ENCODE measurements at places on chromosomes 1 and 21.

DNA sequence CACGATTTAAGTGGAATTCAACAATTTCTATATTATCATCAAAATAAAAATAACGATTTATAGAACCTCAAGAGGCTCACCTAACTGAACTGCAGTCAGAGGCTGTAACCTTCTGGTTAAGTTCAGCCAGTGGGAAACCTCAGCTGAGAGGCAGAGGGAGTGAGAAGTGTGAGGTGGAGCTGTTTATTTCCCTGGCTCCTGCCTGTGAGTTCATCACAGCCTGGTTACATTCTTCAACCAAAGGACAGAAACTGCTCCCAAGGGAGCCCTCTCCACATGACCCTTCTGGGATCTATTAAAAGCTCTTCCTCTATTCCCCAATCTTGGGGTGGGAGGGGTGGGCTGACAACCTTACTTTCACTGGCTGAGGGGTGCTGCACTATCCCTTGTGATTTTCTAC is 22.2 kb downstream of the DYNLT5 start:
- no peak for DNase-seq

DNA sequence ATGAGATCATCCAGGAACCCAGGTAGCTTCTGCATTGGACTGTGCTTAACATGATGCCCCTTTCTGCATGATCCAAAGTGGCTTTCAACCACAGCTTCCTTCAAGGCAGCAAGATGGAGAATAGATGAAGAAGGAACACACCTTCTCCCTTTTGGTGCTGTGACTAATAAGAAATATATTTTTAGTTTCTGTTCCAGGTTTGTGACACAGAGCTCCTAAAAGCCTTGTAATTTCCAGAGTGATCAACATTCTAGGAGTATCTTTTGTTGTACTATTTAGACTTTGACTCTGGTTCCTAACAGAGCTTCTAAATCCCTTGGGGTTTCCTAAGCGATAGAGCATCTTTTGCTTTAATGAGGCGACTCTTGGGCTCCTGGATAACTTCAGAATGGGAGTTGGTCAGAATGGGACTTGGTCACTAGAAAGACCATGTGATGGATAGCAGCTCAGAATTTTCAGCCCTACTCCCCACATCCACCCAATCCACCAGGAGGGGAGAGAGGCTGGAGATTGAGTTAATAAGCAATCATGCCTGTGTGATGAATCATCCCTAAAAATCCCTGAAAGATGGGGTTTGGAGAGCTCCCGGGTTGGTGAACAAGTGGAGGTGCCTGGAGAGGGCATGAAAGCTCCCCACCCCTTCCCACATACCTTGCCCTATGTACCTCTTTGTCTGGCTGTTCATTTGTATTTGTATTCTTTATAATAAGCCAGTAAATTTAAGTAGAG is 134.8 kb downstream of the FGGY start:
- no peak for DNase-seq

GRCh38 chr1:110262846-110263631 is 52.9 kb downstream of the KCNC4 start:
- DNase-seq: peak; percentile 3

DNA sequence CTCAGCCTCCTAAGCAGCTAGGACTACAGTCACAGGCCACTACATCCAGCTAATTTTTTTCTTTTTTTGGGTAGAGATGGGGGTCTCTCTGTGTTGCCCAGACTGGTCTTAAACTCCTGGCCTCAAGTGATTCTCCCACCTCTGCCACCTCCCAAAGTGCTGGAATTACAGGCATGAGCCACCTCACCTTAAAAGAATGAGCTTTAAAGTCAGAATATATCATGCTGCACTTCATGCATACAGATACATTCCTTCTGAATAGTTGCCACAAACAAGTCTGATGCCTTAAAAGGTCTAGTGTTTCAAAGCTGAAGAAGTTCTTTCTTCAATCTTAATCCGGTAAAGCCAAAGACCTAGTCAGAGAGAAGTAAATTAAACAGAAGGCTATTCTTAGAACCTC is 23.8 kb upstream of the CPLANE2 start:
- no peak for DNase-seq

DNA sequence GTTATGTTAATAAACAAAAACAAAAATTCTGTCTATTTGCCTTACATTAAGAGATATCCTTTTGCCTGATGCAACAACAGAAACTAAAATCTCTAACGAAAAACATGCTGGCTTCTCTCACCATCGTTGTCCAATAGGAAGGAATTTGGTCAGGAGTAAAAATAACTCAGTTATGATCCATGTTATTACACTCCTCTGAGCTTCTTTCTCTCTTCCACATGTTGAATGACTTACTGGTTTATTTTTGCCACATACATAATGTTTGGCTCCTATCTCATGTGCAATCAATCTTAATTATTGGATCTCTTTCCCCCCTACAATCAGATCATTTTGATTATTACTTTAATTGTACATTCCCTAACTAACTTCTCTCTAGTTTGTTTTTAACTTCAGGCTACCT is 688.4 kb downstream of the USP25 start:
- no peak for DNase-seq

DNA sequence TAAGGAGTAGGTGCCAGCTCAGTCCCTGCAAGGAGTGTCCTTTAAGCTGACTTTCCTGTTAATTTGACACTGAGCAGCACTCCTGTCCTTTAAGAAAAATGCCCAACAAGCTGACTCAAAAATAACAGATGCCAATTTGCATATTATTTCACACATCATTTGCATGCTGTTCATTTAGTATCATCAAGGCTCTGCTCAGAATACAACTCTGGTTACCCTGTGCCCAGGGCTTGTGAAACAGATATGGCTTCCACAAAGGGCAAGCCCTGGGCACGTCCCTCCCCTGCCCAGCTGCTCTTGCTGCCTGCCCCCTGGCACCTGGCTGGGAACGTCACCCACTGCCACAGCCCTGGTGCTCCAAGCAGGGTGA is 10.3 kb downstream of the KCNN3 start:
- no peak for DNase-seq

DNA sequence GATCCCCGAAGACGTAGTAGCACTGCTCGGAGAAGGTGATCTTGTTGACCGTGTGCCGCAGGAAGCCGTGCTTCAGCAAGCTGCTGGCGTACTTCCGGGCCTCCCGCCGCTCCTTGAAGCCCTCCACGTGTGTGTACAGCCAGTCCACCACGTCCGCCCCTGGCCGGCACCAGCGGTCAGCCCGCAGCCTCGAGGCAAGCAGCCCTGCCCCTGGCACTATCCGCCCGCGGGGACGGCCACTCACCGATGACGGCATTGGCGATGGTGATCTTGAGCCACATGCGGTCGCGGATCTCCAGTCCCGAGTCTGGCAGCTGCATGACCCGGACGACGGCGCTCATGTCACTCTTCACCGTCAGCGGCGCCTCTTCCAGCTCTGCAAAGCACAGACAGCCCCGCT is 7.2 kb downstream of the TAS1R3 start:
- DNase-seq: no peak

- peak; percentile 73 for DNase-seq
Observed at GRCh38 chr1:155320661-155321617, at the start of gene RUSC1. Gene RUSC1 (plus strand): TSS chr1:155320894. CDS start chr1:155321774, 880 bp downstream.

DNA sequence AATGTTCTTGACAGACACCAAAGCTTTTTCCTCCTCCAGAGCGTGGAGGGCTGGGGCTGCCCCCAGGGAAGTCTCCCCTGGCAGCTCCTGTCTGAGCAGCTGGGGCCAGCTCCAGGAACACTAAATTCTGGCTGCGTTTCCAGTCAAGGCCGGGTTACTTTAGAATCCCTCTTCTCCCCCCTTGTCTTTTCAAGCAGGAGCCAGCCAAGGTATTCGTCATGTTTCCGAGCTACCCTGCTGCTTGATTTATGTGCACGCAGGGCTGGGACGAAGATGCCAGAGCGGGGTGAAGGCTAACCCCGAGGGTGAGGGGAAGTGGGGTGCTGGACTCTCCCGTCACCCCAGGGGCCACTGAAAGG is 68.1 kb upstream of the ANGPTL1 start:
- DNase-seq: no peak

- DNase-seq: no peak
Observed at GRCh38 chr1:54120018-54120697, 32.6 kb downstream of the CDCP2 start.

DNA sequence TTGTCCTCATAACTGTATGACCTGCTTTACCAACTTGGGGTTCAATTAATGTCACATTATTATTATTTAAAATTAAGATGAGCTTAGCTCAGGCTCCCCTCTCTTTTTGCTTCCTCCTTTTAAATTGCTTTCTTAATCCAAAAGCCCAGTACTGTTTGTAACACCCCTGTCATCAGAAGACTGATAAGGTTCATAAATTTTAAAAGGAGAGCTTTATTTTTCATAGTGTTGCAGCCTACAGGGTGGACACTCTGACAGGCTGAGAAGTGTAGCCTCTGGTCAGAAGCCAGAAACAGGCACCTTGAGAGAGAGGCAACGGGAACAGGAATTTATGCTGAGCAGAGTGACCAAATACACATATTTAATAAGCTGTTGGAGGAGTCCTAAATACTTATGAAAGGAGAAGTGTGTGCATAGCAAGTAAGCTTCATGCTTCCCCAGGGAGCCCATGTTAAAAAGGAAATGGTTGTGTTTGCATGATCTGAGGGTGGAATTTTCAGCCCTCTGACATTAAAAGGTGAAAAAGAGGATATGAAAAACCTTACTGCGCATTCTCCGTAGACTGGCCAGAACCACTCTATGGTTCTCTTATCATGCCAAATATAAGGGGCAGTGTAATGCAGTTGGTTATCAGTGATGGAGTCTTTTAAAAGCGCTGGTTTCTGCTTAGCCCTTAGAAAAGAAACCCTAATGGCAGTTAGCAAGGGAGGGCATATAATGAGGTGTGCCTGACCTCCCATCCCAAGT is 30.5 kb upstream of the FGGY start:
- no peak for DNase-seq

DNA sequence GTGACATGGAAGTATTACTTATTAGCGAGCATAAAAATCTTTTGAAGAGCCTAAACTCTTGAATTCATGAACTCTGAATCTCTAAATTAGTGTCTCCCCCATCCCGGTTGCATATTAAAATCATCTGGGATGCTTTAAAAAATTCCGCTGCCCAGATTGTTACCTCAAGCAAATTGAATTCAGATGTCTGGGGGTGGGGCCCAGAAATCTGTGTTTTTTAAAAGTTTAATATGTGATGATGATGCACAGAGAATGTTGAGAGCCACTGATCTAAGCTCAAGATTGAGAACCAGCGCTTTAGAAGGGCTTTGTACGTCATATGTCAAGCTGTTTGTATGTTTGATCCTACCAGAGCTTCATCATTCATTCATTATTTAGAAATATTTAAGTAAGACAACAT is 446.8 kb downstream of the NUF2 start:
- DNase-seq: no peak

DNA sequence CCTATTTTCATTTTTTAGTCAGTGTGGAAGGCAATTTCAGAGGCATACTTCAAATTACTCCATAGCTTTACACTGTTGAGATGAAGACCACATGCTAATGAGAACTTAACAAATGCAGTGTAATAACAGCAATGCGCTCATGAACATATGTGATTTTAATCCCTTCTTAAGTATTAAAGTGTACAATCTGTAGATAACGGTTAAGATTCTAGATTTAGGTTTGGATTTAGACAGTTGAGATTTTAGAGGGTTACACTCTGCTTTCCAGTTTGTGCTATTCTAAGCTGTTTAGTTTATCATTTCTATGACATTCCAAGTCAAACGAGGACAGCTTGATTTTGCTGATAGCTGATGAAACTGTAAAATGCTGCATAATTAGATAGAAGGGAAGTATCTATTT is 257.8 kb upstream of the CHRM3 start:
- DNase-seq: no peak

DNA sequence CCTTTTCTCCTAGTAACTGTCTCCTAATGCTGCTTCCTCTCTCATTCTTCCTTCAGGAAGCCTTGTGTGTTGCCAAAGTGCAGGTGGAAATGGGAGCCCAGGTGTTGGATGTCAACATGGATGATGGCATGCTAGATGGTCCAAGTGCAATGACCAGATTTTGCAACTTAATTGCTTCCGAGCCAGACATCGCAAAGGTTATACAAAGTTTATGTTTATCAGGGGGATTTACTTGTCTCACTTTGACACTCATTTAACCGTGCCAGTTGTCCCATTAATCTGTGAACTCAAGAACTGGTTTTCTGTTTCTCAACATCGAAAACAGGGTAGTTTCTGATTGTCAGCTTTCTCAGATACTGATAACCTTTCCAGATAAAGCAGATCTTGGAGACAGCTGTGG is 40.4 kb downstream of the MTR start:
- no peak for DNase-seq

GRCh38 chr1:241323514-241324195 is 33.4 kb downstream of the RGS7 start:
- DNase-seq: no peak

- DNase-seq: no peak
Observed at GRCh38 chr1:100810360-100810759, 84.3 kb downstream of the EXTL2 start.

- DNase-seq: no peak
Observed at GRCh38 chr1:16720351-16721223, 19.7 kb upstream of the RNU1-4 start.

GRCh38 chr21:33949516-33950430 is 34.2 kb upstream of the ATP5PO start:
- DNase-seq: peak; percentile 81

- DNase-seq: no peak
Observed at GRCh38 chr1:79714664-79715063, 708.1 kb upstream of the ADGRL4 start.

DNA sequence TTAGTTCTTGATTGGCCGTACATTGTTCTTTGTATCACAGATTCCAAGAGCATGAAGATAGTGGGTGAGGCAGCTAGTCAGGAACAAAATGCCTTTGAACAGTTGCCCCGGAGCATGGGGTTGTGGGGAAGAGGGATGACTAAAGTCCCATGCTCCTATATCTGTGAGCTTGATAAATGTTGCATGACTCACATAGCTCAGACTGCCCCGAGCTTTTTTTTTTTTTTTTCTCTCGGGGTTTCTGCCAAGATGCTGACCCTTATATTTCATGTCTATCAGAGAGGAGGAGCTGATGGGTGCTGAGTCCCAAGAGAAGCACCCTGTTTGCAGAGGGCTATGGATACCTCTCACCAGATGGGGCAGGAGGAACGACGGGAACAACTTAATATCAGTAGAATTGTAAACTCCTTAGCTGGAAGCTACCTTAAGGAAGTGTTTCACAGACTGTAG is 40.6 kb downstream of the SRRM1 start:
- no peak for DNase-seq

- DNase-seq: no peak
Observed at GRCh38 chr1:218665221-218665620, 320.1 kb downstream of the TGFB2 start.

DNA sequence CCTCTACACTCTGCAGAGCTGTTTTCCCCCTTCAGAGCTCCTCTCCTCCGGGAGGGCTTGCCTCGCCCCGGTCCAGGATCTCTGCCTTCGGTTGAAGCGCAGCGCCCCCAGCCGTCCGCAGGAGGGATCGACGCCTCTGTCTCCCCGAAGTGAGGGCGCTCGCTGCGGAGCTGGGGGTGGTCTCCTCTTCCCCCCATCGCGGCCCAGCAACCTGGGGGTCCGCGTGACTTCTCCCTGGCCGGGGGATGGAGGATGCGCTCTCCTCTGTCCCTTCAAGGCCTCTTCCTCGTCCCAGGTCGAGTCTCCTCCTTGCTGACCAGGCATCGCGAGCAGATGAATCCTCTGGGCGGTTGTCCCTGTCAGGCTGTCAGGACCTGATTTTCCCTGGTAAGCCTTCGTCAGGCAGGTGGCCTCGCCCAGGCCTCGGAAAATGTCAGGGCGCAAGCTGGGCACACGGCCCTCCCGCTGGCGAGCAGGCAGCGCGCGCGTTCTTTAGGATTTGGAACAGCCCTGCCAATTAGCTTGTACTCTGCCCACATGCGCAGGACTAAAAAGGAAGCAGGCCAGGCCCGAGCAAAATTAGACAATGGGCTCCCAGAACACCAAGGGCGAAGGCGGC is 90.5 kb downstream of the EDEM3 start:
- DNase-seq: peak; percentile 19

All from CD4-positive, alpha-beta T cell treated with Interleukin-17A for 1 hour (primary cell).